HT1080 (cell line): ENCODE measurements at places on chromosomes 6 and 20. TPM values are rescaled to one million over a fixed set of nuclear protein-coding genes. Genes with fewer than 3 reads are reported as not detected.
A peak's percentile ranks its signal among the peaks of the same experiment; 100 is the strongest.

The DDO gene
- total RNA-seq = 0.67 and 2.1 TPM in 2 replicates

The BACH2 gene
- 0.30 and 0.87 TPM in 2 replicates for total RNA-seq

The LY86 gene
- total RNA-seq = not detected in 2 replicates

The DEFB132 gene
- not detected in 2 replicates for total RNA-seq

The ZNF133 gene
- total RNA-seq = 8.6 and 8.9 TPM in 2 replicates

The C20orf141 gene
- 0.50 TPM in 1 of 2 replicates, not detected in the other for total RNA-seq

The MBOAT1 gene
- total RNA-seq = 8.7 and 9.3 TPM in 2 replicates

GRCh38 chr6:30752157-30752927 lies 8.0 kb upstream of the IER3 start:
- DNase-seq = peak; percentile 100

DNA sequence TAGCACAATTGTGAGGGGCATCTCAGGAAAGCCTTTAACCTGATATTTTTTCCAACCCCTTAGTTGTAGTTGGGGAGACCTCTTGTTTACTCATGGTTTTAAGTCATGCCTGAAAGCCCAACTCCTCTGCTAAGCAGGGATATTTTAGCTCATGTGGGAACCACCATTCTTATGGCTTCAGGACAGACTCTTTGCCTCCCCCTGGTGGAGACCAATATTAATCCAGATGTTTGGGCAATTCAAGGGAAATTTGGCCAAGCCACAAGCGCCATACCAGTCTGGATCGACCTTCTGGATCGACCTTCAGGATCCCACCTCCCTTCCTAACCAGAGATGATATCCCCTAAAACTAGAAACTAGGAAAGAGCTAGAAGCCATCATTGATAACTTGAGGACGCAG lies 211.2 kb downstream of the C6orf118 start:
- DNase-seq = no peak

DNA sequence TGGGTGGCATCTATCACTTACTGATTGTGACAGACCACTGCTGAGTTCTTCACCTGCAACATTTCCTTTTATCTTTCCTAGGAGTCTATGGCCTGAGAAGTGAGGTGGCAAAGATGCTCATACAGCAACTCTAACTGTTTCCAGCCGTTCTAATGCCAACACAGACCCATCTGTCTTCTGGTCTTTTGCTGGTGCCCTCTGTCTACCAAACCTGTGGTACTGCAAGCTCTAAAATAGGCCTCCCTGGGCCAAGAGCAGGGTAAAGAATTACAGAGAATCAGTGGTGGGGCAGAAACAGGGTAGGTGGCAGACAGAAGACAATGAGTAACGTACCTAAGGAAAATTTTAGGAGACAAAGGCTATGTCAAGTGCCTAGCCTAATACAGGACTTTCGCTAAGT lies 611.0 kb upstream of the FLRT3 start:
- DNase-seq = no peak

GRCh38 chr6:170084166-170084730 lies 206.6 kb downstream of the DLL1 start:
- DNase-seq = no peak

DNA sequence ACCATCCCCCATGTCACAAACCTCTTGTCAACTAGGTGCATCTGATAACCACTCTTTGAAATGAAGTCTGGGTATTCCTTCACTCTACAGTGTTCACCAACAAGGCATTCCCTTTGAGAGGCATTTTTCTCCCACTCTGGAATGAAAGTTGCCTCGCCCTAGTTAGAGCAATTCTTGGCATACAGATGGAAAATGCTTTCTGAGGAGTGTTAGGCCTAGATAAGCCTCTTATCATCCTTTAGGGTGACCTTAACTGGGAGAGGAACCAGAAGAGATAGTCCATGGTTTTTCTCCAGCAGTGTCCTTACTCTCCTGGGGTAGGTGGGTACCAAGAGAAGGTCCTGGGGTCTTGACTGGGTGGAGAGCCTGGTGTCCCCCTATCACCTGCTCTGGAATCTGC lies 14.8 kb downstream of the CLIC5 start:
- no peak for DNase-seq

GRCh38 chr6:2765896-2766766 lies 938 bp downstream of the WRNIP1 start:
- no peak for DNase-seq

- no peak for DNase-seq
These were observed 1.5 kb upstream of the ILRUN start for GRCh38 chr6:34697904-34698559.

DNA sequence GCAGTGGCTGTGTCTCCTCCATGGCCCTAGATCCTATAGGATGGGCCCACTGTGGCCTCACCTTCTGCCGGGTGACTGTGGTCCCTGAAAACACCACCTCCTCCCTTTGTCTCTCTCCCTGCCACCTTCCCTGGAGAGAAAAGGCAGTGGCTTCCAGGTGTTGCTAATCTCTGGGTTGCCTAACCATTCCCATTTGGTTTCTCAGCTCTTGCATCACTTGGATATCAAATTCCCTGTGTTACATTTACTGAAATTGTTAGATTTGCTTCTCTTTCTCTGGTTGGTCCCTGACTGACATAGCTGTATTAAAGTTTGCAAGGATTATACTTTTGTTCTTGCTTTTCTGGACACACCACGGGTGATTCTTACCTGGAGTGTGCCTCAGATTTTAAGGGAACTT lies 9.3 kb upstream of the ZFP64 start:
- no peak for DNase-seq

GRCh38 chr20:24007073-24007595 lies 18.6 kb upstream of the GGTLC1 start:
- DNase-seq = no peak

DNA sequence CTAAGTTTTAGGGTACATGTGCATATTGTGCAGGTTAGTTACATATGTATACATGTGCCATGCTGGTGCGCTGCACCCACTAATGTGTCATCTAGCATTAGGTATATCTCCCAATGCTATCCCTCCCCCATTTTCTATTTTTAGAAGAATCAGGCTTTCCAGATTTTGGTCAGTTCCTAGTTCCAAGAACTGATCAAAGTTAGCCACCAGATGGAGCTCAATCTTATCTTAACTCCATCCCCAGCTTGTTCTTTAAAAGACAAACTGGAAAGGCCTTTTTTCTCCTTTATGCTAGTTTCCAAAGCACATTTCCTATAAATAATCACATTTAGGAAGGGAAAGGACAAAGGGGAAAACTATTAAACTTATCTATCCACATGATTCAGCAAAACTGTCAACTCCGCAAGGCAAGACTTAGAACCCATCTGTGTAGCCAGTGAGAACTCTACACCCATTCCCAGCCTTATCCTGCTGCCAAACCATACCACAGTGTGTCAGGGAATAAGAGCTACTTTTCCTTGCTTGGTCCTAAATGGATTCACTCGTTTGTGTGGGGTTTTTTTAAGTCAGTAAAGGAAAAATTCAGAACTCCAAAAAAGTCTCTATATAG lies 22.8 kb upstream of the KHDC1 start:
- peak; percentile 64 for DNase-seq

GRCh38 chr6:32432050-32432450 lies 7.6 kb upstream of the HLA-DRA start:
- peak; percentile 7 for DNase-seq

DNA sequence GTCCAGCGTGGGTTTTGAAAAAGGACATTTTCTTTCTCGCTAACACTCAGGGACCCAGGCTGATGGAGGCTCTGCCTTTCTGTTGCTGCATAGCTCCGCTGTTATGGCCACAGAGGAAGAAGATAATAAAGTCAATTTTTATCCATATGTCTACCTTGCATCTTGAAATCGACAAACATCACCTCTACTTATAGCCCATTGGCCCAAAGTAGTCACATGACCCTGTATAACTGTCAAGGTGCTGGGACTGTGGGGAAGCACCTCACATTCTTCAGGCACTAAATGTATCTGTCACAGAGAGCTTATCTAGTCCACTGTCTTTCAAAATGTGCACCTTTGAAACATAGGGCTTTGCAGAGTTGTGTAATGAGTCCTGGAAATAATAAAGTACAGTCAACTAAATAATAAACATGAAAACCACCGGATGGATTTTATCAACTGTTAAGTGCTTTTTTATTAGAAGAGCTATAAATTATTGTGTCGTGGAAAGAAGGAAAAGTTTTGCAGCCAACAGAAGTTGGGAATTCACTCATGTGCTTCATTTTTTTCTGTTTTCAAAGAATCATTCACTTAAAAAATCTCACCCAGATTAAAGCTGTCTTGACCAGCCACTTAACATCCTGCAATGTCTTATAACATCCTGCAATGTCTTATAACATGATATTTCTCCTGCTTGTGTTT lies 47.7 kb upstream of the RCAN2 start:
- no peak for DNase-seq

GRCh38 chr6:46734867-46735719 lies at the start of gene PLA2G7:
Gene PLA2G7, minus strand, starts transcription at chr6:46735375. Its CDS starts 12,484 bp downstream, at chr6:46722891.
- no peak for DNase-seq

DNA sequence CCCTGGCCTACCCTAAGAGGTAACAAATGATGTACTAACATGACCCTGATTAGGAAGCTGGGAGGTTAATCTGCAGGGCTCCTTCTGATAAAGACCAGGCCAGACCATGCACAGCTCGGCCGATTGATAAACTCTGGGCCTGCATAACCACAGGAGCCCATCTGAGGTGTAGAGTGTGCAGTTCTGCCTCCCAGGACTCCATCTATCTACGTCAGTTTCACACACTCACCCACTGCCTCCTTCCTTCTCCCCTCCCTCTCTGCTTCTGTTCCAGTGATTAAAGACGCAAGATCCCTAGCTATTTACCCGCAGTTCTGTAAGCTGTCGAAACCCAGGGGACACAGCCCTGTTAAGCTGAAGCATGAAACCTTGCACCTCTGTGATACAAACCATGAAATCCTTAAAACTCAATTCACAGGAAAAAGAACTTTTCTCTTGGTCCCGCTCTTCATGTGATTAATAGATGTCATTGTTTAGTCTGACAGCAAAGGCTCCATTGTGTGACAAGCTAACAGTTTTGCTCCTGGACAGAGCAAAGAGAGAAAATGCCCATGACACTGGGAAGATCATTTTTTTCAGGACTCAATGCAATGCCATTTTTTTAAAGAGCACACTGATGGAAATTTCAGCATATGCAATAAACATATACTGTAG lies 470.6 kb downstream of the MAFB start:
- no peak for DNase-seq

- no peak for DNase-seq
These were observed 8.9 kb downstream of the CD164 start for GRCh38 chr6:109373331-109373730.

DNA sequence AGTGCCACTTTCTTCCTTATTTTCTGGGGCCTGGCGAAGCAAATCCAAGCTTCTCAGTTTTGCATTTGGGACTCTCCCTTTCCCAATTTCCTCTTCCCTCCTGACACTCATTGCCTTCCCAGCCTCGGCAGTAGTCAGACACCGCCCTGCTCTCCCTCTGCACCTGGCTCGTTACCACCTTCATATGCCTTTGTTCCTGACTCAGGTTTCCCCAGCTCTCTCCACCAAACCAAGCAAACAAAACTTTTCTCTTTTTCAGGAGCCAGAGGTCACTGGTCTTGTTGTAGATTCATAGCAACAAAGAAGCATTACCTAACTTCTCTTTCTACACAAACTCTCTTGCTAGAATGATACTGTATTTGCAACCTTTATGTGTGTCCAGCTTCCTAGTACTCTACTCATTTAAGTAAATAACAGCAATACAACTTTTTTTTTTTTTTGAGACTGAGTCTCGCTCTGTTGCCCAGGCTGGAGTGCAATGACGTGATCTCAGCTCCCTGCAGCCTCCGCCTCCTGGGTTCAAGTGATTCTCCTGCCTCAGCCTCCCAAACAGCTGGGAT lies 9.0 kb upstream of the ZC3H12D start:
- no peak for DNase-seq

GRCh38 chr20:38629979-38630378 lies 28.4 kb downstream of the ARHGAP40 start:
- no peak for DNase-seq

GRCh38 chr6:161985876-161986423 lies 712.1 kb upstream of the AGPAT4 start:
- no peak for DNase-seq

DNA sequence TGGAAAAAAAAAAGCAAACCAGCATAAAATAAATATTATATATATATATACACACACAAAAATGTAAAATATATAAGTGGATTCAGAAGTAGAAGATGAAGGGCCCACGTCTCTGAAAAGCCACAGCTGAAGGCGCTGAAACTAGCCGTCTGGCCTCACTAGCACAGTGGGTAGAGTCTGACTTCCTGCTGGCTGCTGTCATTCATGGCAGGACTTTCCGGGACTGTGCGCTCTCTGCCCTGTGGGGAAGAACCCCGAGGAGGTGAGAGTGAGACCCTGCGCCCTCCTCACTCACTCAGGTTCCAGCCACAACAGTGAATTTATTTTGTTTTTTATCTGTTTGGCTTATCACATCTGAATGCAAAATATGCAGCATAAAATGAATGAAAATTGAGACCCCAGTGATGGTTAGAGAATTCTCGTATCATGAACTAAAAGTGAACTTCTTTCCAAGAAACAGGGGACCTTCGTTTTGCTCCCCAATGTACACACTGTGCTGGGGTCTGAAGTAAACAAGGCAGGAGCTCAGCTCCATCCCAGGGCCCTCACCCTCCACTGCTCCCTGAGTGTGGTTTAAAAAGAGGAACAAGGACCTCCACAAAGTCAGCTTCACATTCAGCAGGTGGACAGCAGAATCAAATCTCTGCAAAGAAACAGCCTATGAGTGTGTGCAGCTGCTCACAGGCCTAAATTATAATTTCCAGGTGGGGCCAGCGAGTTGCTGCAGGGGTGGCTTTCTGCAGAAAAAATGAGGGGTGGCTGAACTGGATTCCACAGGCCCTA lies 1.3 kb upstream of the RAMACL start:
- DNase-seq = no peak

DNA sequence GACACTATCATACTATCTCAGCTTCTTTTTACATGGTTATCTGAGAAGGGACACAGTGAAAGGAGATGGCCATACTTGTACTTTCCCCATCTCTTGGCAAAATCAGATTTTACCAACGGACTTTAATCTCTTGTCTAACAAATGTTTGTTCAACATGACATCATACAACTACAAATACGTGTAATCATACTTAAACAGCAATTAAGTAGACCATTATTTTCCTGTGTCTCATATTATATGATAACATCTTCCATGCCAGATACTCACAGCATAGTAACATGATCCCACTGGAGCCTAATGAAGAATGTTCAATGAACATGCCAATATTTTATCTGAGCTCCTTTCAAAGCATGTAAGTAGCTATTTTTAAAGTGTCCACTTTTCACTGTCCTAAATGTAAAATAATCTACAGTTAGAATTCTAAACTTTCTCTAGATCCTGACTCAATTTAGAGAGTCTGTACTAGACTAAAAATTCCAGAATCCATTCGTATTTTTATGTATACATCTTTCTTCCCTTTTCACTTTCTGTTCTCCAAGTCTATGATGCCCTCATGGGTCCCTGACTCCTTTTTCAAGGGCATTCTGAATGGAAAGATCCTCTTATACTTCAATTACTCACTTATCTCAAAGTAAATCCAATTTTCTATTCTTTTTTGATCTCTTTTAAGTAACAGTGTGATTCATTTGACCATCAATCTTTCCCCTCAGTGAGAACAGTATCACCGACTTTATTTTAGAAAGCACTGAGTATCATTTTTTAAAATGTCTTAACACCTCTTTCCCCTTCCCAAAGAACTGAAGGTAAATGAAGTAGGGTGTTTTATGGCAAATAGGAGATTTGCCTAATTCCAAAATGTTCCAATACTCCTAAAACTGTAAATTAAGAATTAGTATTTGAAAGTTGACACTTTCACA lies 133.5 kb downstream of the CDK19 start:
- peak; percentile 7 for DNase-seq

GRCh38 chr6:100283285-100283684 lies 181.4 kb downstream of the SIM1 start:
- DNase-seq = peak; percentile 84
